ENCODE measurements at places on chromosomes 12 and 14.
A peak's percentile ranks its signal among the peaks of the same experiment; 100 is the strongest.

DNA sequence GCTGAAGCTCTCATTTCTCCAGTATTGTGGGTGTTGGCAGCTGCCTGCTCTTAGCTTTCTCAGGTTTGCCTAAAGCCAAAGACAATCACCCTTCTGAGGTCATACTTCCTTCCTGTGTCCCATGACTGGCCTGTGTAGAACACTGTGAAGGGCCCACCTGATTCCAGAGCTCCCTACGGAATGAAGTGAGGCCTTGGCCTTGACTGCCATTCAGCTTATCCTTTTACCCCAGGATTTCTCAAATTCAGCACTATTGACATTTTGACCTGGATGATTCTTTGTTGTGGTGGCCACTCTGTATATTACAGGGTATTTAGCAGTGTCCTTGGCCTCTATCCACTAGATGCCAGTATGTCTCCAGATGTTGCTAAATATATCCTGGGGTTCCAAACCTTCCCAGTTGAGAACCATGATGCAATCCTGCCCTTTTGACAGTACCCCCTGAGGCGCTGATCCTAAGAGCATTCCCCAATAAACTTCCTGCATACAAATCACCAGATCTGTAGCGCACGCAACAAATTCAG lies 112.3 kb upstream of the KRR1 start:
- DNase-seq: no peak

DNA sequence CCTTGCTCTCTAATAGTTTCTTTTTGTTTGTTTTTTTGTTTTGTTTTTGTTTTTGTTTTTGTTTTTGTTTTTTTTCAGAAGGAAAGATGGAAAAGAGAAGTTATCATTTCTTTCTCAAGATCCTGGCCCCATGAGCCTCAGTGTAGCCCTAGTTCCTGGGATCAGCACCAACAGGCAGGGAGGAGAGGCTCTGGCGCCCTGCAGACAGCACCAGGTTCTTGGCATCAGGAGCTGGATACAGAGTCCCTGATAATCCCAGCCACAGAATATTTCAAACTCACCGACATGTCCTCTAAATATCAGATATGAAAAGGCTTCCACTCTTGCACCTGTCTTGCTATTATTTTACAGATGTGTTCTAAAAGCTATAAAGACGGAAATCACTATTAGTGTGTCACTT lies 52.7 kb downstream of the FOXN3 start:
- DNase-seq: no peak

DNA sequence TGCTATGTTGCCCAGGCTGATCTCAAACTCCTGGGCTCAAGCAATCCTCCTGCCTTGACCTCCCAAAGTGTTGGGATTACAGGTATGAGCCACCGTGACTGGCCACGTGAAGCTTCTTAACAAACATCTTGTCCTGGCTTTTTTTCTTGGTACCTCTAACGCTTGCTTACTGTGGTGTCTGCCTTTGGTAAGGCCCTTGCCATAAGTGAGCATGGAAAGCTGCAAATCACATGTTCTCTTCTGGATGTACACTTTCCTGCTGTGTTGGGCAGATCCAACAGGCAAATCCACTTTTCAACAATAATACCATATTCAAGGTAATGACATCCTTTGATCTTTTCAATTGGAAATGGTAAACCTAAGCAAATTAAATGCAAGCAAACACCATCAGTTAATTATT lies 54.6 kb downstream of the ARF6 start:
- no peak for DNase-seq

DNA sequence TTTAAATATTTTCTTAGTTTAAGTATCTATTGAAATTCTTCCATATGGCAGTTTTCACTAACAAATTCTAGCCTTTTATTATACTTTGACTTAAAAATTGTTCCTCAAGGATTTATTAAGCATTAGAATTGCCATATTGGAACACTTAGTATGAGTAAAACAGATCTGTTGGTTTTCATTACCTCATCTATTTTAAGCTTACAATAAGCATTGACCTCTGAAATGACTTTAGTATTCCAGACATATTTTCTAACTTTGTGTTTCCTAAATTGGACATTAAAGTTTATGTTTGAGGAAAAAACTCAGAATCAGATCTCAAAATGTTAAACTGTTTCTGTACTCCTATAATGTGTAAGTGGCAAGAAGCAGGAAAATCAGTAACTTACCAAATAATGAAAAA lies 48.4 kb downstream of the CSRP2 start:
- peak; percentile 19 for DNase-seq

DNA sequence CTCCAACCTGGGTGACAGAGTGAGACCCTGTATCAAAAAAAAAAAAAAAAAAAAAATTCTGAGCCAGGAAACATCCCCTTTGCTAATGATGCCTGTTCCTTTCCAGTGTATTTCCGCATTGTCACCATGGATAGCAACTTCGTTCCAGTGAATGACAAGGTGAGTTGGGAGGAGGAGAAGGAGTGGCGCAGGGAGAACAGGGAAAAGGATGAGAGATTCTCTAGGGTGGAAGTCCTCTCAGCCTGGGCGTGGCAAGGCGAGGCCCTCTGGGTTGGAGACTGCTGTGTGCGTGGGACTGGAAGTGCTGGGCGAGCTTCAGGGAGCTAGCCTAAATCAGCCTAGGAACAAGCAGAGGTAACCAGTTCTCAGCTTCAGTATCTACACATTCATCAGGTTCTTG lies 7.2 kb downstream of the A2ML1 start:
- no peak for DNase-seq

- DNase-seq: no peak
These were observed 16.8 kb upstream of the KRT8 start for GRCh38 chr12:52921488-52922165.

GRCh38 chr14:105096206-105096875 lies 31.1 kb upstream of the GPR132 start:
- no peak for DNase-seq

- DNase-seq: no peak
These were observed 35.3 kb downstream of the NUBPL start for GRCh38 chr14:31596342-31597095.

DNA sequence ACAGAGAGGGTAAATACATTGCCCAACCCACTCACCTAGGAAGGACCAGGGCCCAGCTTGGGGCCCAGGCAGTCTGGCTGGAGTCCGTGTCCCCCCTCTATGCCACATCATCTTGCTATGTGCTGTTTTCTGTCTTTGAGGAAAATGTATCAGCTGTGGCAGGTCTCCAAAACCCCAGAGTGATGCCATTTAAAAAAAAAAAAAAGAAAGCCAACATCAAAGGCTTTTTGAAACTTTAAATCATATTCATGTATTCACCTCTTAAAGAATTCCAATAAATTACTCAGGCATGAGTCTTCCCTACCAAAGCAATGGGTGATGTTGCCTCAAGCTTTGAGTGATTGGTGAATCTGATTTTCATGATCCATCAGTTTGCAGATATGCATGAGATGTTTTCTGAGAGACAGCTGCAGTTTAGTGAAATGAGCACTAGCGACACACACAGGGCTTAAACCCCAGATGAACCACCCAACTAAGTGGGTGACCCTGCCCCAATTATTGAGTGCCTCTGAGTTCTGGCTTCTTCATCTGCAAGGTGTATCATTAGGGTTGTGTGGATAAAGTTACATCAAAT lies 6.1 kb downstream of the KRT81 start:
- peak; percentile 18 for DNase-seq

- DNase-seq: no peak
These were observed 14.4 kb downstream of the NIN start for GRCh38 chr14:50816395-50817047.

DNA sequence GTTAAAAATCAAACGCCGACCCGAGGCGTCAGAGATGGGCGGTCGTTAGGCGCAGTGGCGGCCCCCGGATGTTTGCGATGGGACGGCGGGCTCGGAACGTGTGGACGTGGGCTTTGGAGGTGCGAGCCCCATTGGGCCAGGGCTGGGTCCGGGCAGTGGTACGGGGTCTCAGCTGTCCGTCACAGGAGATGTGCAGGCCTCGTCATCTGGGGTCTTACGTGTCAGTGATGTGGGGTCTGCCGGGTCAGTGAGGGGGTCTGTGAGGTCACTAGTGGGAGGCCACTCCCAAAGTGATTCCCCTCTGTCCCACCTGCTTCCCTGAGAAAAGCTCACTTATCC lies 21.6 kb upstream of the CHFR start:
- DNase-seq: no peak

DNA sequence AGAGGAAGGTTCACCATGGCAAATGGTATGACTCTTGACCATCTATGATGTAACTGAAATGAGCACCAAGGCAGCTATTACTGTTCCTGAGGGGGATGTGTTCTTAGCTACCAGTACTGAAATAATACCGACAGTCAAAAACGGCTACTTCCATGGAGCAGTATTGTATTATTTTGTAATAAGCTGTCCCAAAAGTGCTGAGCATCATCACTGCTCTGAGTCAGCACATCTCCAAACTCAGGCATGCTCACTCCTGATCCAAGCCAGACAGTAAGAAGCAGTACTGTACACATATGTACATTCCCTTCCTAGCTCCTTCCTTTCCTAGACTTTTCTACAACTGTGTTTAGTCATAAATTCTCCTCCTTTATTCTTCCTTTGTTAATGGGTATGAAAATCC lies 8.6 kb downstream of the VTI1B start:
- DNase-seq: no peak

GRCh38 chr14:105151084-105151837 lies 17.3 kb downstream of the JAG2 start:
- DNase-seq: no peak

- no peak for DNase-seq
These were observed 4.7 kb upstream of the RHOF start for GRCh38 chr12:121797937-121798786.

GRCh38 chr14:22151121-22151520 lies 437.9 kb downstream of the DAD1 start:
- DNase-seq: no peak

- no peak for DNase-seq
These were observed 33.2 kb upstream of the IRF2BPL start for GRCh38 chr14:77061630-77062257.

DNA sequence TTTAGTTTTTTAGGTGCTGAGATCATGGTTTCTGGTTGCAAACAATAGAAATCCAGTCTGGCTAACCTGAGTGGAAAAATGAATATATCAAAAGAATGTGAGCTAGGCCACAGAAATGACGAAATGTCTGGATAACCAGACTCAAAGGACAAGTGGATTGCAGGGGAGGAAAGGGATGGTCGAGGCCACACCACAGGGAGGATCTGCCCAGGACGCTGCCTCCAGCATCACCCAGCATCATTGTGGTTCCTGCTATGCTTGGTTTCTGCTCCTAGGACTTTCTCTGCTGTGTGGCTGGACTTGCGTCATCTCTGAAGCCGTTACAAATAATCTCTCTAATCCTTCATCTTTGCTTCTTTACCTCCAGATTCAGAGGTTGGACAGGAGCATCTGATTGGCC lies 80.4 kb downstream of the TTC8 start:
- peak; percentile 2 for DNase-seq

DNA sequence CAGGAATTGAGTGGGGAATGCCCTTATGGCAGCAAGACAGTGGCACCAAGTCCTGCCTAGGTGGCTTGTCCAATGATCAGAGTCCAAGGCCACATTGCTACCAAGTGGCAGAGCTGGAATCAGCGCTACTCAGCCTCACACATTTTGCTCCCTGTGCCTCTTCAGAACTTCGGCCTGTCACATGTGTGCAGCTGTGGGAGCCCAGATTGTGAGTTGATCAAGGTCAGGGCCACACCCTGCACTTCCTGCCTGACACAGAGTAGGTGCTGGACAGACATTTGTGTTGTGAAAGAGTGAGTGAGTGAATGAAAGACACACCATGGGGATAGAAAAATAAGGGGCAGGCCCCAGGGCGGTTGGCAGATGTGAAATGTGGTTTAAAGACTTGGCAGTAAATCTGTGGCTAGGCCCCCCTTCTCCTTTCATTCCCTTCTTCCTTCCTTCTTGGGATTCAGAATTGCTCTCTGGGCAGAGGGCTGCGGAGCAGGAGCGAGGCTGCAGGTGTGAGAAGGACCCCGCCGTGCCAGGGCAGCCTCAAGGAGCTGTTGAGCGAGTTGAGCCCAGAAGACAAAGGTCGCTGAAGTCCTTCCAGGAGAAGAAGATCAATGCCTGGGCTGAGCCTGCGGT lies 83.5 kb downstream of the SLC25A47 start:
- DNase-seq: no peak

Data from fibroblast of skin of left biceps (primary cell).